ENCODE measurements at places on chromosomes 6 and 20.
A peak's percentile ranks its signal among the peaks of the same experiment; 100 is the strongest.

- DNase-seq: no peak
Measured at GRCh38 chr6:160022793-160023192, 53.9 kb downstream of the IGF2R start.

- DNase-seq: peak; percentile 42
Measured at GRCh38 chr6:13873288-13874190, 51.2 kb upstream of the RNF182 start.

- no peak for DNase-seq
Measured at GRCh38 chr20:21151791-21152190, 25.9 kb downstream of the KIZ start.

- DNase-seq: no peak
Measured at GRCh38 chr6:69289689-69290495, 506.9 kb downstream of the LMBRD1 start.

DNA sequence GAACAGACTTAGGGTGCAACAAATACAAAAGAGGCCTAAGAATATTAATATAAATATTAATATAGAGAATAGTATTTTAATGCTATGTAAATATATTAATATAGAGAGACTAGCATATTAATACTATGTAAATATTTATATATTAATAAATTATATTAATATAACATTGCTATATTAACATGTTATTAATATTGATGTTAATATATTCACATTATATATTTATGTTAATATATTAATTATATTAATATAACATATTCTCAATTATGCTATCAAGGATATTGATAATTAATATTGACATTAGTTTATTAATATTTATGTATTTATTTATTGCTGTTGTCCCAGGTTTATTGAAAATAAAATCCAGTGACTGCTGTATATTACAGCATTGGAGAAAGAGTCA lies 1.1 kb upstream of the MAS1L start:
- DNase-seq: no peak

- DNase-seq: no peak
Measured at GRCh38 chr6:139648430-139649000, 274.1 kb upstream of the CITED2 start.

DNA sequence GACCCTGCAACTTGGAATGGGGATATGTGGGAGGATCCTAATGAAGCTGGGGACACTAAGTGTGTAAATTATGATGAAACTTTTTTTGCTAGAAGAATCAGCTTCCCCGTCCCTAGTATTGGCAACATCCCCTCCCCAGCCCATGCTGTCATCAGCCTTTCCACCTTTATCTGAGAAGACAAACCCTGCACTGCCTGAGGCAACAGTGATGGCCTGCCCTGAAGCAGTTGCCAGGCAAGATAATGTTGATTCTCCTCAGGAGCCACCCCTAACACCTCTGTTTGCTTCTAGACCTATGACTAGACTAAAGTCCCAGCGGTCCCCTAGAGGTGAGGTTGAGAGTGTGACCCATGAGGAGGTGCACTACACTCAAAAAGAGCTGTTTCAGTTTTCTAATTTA lies 27.1 kb downstream of the MICA start:
- no peak for DNase-seq

DNA sequence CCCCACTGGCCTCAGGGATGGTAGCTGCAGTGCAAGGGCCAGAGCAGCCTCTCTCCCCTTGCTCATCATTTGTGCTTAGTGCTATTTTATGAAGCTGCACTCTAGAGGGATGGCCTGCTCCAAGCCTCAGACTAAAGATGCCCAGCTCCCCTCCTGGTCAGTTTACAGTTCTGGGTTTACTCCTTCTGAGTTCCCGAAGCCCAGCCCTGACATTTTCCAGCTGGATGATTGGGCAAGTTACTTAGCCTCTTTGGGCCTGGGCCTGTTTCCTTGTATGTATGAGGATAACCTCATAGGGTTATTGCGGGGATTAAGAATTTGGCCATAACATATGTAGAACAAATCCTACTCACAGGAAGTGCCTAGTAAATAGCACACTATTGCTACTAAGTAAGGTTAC lies 31.8 kb upstream of the EMILIN3 start:
- no peak for DNase-seq

GRCh38 chr20:7879883-7880282 lies 60.4 kb downstream of the HAO1 start:
- no peak for DNase-seq

DNA sequence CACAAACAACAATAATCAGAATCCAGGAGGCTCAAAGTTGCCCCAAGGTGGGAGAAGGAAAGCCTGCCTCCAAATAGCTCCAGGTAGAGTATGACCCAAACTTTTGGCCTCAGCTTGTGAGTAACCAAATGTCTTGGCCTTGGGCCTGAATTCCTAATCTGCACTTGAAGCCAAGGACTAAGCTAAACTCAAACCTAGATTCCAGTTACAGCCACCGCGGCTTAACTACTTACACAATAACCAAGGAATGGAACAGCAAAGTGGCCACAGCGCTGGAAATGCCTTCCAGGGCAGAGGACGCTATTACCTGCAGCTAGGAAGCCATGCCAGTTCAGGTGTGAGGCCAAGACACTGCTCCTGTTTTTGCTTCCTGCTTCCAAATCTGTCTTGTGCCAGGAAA lies 4.6 kb downstream of the NINL start:
- DNase-seq: no peak

DNA sequence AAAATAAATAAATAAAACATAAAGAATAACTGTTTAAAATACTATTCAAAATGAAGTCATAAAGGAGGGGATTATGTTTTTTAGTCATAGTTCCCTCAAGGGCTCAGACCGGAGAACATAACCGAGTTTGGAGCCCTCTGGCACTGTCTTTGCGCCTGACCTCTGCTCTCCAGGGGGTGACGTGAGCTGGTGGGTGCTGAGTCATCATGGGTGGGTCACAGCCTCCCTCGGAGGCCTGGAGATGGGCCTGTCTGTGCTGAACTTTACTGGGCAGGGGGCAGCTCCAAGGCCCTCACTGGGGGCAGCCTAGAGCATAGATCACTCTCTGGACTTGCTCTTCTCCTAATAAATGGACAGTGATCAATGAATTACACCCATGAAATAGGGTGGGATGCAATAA lies 3.1 kb upstream of the MAVS start:
- DNase-seq: no peak

GRCh38 chr6:161013695-161014094 lies 22.1 kb downstream of the MAP3K4 start:
- no peak for DNase-seq

GRCh38 chr20:57288651-57289277 lies 22.3 kb upstream of the BMP7 start:
- no peak for DNase-seq

GRCh38 chr20:1169224-1169623 lies 15.6 kb downstream of the TMEM74B start:
- DNase-seq: no peak

- DNase-seq: no peak
Measured at GRCh38 chr20:57882451-57883161, 172.8 kb upstream of the PMEPA1 start.

GRCh38 chr20:21808863-21809664 lies 103.6 kb downstream of the PAX1 start:
- DNase-seq: no peak

DNA sequence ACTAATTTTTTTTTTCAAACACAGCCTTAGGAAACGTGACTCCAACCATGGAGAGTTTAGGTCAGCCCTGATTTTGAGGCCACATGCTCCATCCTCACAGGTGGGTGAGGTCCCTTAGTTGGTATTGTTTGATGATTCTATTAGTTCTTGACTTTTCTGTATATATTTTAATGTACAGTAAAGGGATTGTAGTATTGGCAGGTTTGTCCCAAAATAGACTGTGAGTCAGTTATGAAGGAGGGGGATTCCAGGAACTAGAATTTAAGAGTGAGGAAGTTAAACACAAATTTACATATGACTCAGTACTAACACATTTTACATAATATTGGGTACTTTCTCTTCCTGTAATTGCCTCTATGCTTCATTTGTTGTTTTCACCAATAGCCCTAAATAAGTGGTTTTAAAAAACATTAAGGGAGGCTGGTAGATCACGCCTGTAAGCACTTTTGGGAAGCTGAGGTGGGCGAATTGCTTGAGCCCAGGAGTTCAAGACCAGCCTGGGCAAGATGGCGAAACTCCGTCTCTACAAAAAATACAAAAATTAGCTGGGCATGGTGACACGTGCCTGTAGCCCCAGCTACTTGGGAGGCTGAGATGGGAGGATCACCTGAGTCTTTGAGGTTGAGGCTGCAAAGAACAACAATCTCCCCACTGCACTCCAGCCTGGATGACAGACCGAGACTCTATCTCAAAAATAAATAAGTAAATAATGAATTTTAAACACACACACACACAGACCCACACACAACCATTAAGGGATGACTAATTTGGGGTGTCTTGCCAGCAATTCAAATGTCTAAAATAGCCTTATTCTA lies 81.8 kb downstream of the SGK1 start:
- DNase-seq: no peak

GRCh38 chr6:136753624-136754023 lies 38.7 kb downstream of the MAP3K5 start:
- DNase-seq: no peak

DNA sequence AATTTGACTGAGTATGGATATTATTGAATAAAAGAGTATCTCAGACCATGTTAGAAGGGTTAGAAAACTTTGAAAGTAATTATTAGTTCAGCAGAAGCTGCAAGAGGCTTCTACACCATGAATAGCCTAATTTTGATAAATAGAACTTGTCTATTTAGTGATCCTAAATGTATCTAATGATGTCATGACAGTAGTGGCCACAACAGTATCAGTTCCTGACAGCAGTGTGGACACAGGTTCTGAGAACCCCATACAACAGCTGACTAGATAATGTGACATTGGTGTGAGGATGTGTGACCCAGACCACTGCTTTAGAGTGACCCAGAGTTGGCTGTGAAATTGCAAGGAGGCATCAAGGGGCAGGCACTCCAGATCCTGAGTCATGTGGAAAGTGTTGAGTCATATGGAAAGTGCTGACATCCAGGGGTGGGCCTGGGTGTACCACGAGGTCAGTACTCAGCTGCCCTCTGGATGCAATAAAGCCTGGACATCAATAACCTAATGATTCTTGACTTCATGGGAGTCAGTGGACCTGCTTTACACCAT lies 754.7 kb downstream of the DHX35 start:
- DNase-seq: no peak

DNA sequence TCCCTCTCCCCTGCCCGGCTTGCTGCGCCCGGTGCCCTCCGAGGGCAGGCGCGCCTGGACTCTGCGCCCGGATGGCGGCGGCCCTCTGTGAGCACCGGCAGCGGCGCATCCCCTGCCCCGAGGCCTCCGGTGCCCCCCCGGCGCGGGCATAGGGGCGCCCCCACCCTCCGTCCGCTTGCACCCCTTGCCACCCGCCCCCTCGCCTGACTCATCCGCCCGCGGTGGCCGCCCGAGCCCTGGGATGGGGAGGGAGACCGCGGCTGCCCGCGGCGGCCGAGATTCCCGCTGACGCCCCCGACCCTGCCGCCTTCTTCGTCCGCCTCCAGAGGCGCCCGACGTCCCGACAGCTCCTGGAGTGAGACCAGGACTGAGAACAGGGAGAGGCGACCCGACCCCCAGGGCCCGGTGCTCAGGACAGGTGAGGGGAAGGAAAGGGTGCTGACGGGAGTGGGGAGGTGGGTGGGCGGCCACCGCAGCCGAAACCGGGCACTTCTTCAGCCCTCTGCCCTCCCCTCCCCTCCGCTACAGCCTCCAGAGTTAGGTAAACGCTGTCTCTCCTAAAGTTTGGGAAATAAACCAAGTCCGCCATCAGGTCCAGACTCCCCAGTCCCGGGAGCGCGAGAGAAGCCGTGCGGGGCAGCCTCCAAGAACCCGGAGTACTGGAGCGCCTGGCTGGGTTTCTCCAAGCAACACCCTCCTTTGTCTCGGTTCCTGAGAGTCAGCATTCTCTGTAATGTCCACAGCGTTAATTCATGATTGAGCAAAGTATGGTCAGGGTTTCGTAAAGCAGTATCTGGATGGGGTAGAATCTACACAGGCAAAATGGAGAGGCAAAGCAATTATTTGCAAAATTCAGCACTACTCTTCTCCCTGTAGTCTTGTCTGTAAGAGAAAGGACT lies 539 bp downstream of the TMEM200A start:
- no peak for DNase-seq

DNA sequence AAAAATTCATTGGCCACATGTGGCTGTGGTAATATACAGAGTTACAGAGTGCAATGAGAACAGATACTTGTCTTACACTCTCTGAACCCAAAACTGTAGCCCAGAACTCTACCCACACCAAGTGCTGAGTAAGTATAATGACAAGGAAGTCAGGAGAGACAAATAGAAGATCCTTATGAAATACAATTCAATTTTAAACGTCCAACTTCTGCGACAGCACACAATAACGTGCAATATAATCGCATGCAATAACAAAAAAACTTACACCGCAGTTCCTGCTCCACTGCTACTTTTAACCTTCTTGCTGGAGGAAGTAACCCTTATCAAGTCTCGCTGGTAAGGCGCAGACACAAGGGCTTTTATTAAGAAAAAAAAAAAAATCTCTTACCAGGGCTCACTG lies 881 bp downstream of the SFT2D1 start:
- no peak for DNase-seq

DNA sequence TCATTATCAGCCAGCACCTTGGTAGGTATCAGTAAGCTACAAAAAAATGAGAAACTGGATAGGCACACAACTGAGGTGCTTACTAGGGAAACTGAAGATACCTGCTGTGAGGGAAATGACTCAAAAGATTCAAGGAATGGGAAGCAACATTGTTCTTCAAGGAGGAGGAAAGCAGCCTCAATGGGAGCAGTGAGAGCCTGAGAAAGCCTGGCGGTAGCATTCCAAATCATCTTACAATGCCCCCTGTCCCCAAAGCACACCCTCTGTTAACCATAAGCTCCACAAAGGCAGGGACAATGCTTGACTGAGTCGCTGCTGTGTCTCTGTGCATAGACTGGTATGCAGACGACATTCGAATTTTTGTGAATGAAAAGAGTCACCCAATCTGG lies 10.6 kb downstream of the PKHD1 start:
- DNase-seq: no peak

- DNase-seq: no peak
Measured at GRCh38 chr6:3306848-3307247, 48.1 kb downstream of the PSMG4 start.

DNA sequence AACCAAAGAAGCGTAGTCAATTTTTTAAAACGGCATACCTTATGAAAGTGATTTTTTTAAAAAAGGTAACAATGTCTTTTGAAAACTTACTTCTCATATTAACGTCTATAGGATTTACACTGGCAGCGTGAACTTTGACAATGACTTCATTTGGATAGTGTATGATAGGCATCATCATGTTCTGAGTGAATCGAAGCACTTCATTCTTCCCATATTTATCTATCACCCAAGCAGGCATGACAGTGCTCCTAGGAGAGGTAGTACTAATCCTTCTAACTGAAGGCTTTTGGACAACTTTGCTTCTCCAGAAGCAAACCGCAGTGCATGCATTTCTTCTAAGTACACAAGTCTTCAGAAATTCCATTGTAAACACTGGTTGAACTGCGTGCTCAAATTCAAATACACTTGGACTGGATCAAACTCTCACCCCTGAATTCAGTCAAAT lies 618 bp downstream of the RTN4IP1 start:
- DNase-seq: no peak

GRCh38 chr6:167663784-167664443 lies 162.8 kb upstream of the AFDN start:
- DNase-seq: no peak

Data from stimulated activated CD8-positive, alpha-beta memory T cell treated with anti-CD3 and anti-CD28 coated beads, Interleukin-4, amount 100 ng/mL, for 1 hour (primary cell).